ENCODE measurements at places on chromosomes 7 and 10. TPM values are rescaled to one million over a fixed set of nuclear protein-coding genes. Genes with fewer than 3 reads are reported as not detected.
A peak's percentile ranks its signal among the peaks of the same experiment; 100 is the strongest.

SVIL gene
- 23.6 TPM for polyA plus RNA-seq

- DNase-seq: no peak
Measured at GRCh38 chr7:85018498-85018897, 168.4 kb downstream of the SEMA3D start.

POLR2J2 gene
- 0.41 TPM for polyA plus RNA-seq

- DNase-seq: no peak
Measured at GRCh38 chr7:42237811-42238541, 967 bp upstream of the GLI3 start.

DNA sequence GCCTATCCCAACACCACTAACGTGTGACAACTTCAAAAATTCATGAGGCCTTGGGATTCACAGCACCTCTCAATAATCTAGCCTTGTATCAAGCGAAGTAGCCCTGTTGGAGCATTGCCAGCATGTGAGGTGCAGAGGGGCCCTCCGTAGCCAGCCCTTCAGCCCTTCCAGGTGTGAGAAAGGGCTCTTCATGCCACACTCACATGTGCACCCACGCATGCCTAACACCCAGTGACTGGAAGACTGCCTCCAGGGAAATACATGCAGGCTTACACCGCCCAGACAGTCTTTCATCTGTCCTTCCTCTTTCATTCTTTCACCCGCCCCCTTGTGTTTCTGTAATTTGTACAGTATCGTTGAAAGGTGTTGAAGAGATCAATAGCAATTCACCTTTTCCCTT, 26.1 kb downstream of the LRRC4 start:
- no peak for DNase-seq

GRCh38 chr10:9069136-9069535, 1014.6 kb downstream of the GATA3 start:
- DNase-seq: peak; percentile 85

DNA sequence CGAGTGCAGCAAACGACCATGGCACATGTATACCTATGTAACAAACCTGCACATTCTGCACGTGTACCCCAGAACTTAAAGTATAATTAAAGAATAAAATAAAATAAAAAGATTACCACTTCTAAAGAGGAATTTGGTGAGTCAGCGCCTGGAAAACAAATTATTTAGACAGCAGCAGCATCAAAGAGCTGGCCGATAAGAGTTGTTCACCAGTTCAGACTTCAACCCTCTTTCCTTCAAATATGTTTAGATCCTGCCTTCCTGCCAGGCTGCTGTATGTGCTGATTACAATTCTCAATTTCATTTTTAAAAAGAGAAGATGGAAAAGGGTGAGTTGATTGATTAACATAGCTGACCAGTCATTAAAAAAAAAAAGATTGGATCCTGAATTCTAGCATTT, 672.0 kb upstream of the NRP1 start:
- DNase-seq: no peak

DNA sequence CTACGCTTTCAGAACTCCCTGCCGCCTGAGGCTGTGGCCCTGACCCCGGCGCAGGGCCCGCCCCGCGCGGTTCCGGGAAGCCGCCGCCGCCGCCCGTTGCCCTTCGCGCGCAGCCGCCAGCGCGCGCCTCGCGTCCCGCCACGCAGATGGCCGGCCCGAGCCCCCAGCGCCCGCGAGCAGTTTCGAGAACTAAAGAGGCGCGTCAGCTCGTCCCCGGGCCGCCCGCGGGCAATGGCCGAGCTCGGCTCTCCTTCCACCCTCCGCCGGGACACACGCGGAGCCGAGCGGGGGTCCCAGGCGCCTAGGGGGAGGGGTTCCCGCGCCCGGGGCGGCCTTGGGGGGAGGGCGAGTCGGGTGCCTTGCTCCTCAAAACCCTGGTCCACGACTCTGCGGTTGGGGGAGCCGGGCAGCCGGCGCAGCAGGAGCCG, 1.8 kb downstream of the HNRNPF start:
- peak; percentile 44 for DNase-seq

- peak; percentile 39 for DNase-seq
Measured at GRCh38 chr10:6755781-6756460, 175.8 kb upstream of the PRKCQ start.

AGBL3 gene
- polyA plus RNA-seq: 0.42 TPM

DNA sequence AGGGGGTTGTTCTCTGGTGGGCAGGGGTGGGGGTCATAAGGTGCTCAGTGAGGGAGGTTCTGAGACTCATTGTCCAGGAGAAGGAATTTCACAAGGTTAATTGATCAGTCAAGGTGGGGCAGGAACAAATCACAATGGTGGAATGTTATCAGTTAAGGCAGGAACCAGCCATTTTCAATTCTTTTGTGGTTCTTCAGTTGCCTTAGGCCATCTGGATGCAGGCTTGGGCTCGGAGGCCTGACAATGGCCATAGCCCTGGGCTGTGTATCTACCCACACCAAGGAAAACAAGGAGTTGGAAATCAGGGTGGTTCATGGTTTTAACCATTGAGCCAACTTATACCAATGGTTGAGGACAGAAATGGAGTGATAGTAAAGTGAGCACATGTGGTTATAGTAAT, 1221.8 kb downstream of the TYW1 start:
- DNase-seq: no peak

NODAL gene
- 0.41 TPM for polyA plus RNA-seq

DNA sequence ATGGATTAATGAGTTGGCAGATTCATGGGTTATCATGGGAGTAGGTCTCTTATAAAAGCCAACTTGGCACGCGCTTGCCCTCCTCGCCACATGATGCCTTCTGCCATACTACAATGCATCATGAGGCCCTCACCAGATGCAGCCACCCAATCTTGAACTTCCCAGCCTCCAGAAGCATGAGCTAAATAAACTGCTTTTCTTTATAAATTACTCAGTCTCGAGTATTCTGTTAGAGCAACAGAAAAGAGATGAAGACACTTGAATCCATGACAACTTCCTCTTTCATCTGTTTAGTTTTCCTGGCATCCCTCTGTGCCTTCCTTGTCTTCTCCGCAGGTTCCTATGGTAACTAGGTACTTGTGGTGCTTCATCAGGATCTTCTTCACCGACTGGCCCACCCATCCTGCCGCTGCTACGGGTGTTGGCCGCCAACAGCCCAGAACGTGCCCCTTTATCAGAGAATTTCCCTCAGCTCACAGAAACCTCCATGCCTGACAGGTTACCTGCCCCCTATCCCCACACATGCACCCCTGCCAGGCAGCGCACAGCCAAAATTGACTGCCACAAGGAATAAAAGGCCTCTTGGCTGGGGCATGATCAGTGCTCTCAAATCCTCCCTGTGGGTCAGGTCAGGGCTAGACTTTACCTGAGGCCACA, 28.0 kb upstream of the PPIF start:
- DNase-seq: no peak

CALN1 gene
- not detected for polyA plus RNA-seq

DNA sequence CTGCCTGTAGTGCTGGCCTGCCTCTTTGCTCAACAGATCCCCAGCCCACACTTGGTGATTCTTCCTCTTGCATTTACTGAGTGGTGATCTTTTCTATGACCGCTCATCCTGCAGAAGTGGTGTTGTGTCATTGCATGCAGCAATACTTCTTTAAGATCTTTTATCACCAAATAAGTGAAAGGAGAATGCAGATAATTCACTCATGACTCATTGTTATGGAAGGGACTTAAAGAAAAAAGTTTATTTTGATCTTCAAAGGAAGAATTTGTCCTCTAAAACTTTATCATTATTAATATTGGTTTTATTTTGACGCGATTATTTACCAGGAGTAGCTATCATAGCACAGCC, 489.1 kb upstream of the CELF2 start:
- no peak for DNase-seq

- peak; percentile 96 for DNase-seq
Measured at GRCh38 chr10:3757638-3758490, 27.1 kb downstream of the KLF6 start.

- no peak for DNase-seq
Measured at GRCh38 chr10:126170371-126170770, 217.9 kb downstream of the ADAM12 start.

DNA sequence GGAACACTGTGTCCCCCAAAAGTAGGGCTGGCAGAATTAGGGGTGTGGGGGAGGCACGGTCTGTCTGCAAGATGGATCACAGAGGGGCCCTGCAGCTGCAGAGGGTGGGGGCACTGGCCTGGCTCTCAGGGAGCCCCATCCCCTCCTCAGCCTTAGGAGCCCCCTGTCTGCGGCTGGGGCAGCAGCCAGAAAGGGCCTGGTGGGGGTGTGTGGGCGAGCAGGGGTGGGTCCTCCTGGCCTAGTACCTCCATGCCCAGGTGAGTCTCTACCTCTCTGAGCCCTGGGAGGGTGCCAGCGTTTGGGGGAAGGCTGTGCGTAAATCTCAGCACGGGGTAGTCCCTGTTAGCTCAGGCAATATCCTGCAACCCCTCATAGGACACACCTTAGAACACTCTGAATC, 280.5 kb upstream of the PPP2R2D start:
- DNase-seq: no peak

PDE6C gene
- polyA plus RNA-seq: not detected

ZNF467 gene
- polyA plus RNA-seq: 0.28 TPM

TSPAN15 gene
- polyA plus RNA-seq: 1.8 TPM

ENTPD7 gene
- 18.3 TPM for polyA plus RNA-seq

ABCA13 gene
- 1.0 TPM for polyA plus RNA-seq

LIPF gene
- not detected for polyA plus RNA-seq

HTR5A gene
- polyA plus RNA-seq: not detected

- peak; percentile 12 for DNase-seq
Measured at GRCh38 chr10:95655571-95656290, 780 bp downstream of the ALDH18A1 start.

- peak; percentile 93 for DNase-seq
Measured at GRCh38 chr7:41103331-41103730, 599.6 kb downstream of the INHBA start.

- DNase-seq: no peak
Measured at GRCh38 chr10:29648114-29648982, 13.6 kb upstream of the SVIL start.

GRCh38 chr7:29167721-29168120, 21.4 kb upstream of the CPVL start:
- DNase-seq: no peak
